ENCODE measurements at places on chromosomes 12 and 14.

GRCh38 chr14:104252256-104253215 is 114.1 kb downstream of the KIF26A start:
- no peak for DNase-seq

DNA sequence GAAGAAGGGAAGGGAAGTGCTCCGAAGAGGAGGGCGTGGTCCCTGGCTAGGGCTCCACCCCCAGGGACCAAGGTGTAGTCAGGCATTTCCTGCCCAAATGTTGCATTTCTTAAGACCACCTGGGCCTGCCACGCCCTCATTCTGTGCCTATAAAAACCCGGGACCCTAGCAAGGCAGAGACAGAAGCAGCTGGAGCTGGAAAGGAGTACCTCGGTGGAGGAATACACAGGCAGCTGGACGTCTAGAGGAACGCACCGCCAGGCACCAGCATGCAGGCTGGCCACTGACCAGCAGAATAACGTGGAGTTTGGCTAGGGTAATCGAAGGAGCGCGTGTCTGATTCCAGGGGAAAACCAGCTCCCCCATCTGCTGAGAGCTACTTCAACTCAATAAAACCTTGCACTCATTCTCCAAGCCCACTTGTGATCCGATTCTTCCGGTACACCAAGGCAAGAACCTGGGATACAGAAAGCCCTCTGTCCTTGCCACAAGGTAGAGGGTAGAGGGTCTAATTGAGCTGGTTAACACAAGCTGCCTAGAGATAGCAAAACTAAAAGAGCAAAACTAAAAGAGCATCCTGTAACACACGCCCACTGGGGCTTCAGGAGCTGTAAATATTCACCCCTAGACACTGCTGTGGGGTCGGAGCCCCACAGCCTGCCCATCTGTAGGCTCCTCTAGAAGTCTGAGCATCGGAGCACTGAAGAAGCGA is 21.0 kb downstream of the CFL2 start:
- no peak for DNase-seq

- no peak for DNase-seq
Observed at GRCh38 chr12:31591380-31591901, 505 bp upstream of the DENND5B start.

GRCh38 chr12:52947738-52948423 is 1.0 kb upstream of the KRT18 start:
- no peak for DNase-seq

DNA sequence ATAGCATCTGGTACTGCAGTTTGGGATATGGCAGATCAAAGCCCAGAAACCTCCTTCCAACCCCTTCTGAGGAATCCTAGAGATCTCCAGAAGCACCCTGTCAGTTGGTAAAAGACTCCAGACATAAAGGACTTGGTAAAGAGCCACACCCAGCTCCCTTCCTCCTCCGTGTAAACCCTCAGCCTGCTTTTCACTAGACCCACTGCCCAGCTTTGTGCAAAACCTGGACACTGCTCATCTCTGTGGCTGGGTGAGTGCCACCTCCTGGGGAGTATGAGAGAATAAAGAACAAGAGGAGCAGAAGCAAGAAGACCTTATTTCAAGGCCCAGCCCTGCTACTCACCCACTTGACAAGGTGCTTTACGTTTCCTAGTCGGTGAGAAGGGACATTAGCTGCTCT is 33.0 kb downstream of the ANO2 start:
- DNase-seq: no peak

GRCh38 chr14:65915125-65915524 is 502.6 kb downstream of the FUT8 start:
- DNase-seq: no peak

DNA sequence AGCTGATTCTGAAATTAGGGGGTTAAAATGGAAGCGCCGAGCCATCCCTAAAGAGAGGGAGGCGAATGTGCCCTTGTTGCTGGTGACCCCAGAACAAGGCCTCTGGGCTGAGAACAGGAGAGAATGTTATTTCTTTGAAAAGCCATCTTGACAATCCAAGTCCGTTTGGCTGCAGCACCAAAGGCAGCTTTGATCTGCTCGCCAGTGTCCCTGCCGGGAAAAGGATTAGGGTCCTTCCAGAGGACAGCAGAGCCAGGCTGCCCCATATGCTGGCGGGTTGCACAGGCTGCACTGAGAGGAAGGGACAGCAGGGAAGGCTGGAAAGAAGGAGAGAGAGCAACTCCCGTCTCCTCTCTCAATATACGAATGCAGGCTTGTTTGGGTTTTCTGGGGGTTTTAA is 141.7 kb downstream of the TMEM132C start:
- DNase-seq: no peak

GRCh38 chr12:5134861-5135525 is 91.3 kb downstream of the KCNA5 start:
- no peak for DNase-seq

DNA sequence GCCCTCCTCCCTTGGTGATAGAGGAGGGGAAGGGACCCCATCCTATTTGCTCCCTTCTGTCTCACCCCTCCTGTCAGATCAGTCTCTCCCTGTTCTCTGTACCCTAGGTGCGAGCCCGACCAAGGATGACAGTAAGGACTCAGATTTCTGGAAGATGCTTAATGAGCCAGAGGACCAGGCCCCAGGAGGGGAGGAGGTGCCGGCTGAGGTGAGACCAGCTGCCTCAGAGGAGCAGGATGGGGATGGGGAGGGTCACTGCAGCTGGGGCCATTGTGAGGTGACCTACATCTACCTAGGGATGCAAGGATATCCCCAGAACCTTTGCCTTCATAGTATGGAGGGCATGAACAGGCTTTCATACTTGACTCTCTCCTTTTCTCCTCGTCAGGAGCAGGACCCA is 22.2 kb downstream of the AGAP2 start:
- DNase-seq: no peak

DNA sequence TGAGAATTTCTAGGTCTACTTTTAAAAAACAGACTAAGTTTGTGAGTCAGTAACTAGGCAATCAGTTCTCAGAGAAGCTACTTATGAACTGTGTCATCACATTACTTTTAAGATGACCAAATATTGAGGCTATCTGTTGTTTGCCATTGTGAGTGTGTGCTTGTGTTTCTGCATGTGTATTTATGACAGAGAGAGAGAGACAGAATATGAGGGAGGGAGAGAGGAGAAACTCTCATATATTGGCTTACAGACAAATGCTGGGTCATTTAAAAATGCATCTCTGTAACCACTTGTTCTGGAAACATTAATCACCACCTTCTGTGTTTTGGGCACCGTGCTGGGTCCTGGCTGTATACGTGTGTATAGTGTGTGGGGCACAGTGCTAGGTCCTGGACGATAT is 161.5 kb upstream of the FRMD6 start:
- peak; percentile 35 for DNase-seq

Measured in AG08396 (cell line).